Choroid plexus epithelial cell (primary cell): ENCODE measurements at places on chromosomes 2 and 18.
A peak's percentile ranks its signal among the peaks of the same experiment; 100 is the strongest.

DNA sequence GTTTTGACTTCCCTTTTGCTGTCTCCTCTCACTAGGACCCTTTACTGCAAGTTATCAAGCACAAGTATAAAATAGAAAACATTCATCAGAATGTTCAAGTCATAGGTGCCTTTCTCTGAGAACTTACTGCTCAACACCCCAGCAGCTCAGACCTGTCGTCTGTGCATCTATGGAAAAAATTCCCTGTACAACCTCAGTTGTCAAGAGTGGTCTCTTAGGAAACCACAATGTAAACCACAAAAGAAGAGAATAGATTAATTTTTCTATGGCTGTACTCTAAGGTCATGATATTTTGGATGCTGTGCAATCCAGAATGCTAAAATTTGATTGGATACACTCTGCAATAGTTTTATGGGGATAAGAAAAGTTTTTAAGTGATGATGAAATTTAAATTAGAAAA lies 84.1 kb downstream of the RBMS1 start:
- peak; percentile 69 for DNase-seq

DNA sequence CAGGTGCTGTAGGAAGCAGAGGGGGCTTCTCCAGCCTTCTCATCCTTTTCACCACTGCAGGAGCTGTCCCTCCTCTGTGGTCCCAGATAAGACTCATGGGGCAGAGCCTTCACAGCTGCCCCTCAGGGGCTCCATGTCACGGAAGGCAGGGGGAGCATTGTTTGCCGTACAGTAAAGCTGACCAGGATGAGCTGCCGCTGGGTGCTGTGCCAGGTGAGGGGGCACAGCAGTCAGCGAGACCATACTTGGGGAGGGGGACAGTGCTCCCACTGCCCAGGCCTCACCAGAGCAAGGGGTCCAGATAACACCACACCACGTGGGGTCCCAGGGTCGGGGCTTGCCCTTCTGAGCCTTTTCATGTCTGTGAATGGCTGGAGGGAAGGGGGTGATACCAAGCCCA lies 46.3 kb downstream of the PLEKHB2 start:
- DNase-seq: no peak

- DNase-seq: no peak
These were observed 232.0 kb downstream of the LDLRAD4 start for GRCh38 chr18:13450289-13451212.

DNA sequence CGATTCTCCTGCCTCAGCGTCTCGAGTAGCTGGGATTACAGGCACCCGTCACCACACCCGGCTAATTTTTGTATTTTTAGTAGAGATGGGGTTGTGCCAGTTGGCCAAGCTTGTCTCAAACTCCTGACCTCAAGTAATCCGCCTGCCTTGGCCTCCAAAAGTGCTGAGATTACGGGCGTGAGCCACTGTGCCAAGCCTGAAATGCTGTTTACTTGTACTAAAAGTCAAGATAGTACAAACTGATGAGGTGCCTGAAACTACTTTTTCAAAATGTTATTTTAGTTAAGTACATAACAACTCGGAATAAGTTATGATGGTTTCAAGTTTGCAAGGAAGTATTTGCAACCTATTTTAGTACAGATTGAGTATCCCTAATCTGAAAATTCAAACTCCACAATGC lies 85.7 kb downstream of the CEP192 start:
- DNase-seq: no peak
